ENCODE measurements at places on chromosomes 4 and X. TPM values are rescaled to one million over a fixed set of nuclear protein-coding genes. Genes with fewer than 3 reads are reported as not detected.

ASB5 gene
- total RNA-seq = 0.37 TPM

HTN3 gene
- total RNA-seq = not detected

KLKB1 gene
- total RNA-seq = 0.17 TPM

ZNF711 gene
- 7.2 TPM for total RNA-seq

MTMR8 gene
- total RNA-seq = 1.6 TPM

SERTM2 gene
- total RNA-seq = 0.74 TPM

TIMM8A gene
- total RNA-seq = 8.2 TPM

COX7B2 gene
- not detected for total RNA-seq

KIF4A gene
- total RNA-seq = 37.5 TPM

RIBC1 gene
- total RNA-seq = 0.70 TPM

SHISA3 gene
- total RNA-seq = not detected

RASL11B gene
- 0.60 TPM for total RNA-seq

MAGED4 gene
- 17.3 TPM for total RNA-seq

SPANXA2 gene
- total RNA-seq = 223 TPM

SLC2A9 gene
- total RNA-seq = not detected

UGT2B15 gene
- total RNA-seq = not detected

ATP8A1 gene
- 1.3 TPM for total RNA-seq

TMEM165 gene
- total RNA-seq = 104 TPM

RFC1 gene
- 37.7 TPM for total RNA-seq

HPSE gene
- total RNA-seq = 5.2 TPM

TMEM175 gene
- 13.0 TPM for total RNA-seq

TCEAL6 gene
- not detected for total RNA-seq

PAGE2B gene
- not detected for total RNA-seq

OTC gene
- total RNA-seq = not detected

HS3ST1 gene
- 0.35 TPM for total RNA-seq
